ENCODE measurements at places on chromosomes 11 and 22.
A peak's percentile ranks its signal among the peaks of the same experiment; 100 is the strongest.

DNA sequence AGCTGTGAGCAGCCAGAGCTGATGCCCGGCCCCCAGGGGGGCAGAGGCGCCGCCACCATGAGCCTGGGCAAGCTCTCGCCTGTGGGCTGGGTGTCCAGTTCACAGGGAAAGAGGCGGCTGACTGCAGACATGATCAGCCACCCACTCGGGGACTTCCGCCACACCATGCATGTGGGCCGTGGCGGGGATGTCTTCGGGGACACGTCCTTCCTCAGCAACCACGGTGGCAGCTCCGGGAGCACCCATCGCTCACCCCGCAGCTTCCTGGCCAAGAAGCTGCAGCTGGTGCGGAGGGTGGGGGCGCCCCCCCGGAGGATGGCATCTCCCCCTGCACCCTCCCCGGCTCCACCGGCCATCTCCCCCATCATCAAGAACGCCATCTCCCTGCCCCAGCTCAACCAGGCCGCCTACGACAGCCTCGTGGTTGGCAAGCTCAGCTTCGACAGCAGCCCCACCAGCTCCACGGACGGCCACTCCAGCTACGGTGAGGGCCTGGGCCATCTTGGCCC, 6.1 kb downstream of the CDC42EP1 start:
- DNase-seq = peak; percentile 46

DNA sequence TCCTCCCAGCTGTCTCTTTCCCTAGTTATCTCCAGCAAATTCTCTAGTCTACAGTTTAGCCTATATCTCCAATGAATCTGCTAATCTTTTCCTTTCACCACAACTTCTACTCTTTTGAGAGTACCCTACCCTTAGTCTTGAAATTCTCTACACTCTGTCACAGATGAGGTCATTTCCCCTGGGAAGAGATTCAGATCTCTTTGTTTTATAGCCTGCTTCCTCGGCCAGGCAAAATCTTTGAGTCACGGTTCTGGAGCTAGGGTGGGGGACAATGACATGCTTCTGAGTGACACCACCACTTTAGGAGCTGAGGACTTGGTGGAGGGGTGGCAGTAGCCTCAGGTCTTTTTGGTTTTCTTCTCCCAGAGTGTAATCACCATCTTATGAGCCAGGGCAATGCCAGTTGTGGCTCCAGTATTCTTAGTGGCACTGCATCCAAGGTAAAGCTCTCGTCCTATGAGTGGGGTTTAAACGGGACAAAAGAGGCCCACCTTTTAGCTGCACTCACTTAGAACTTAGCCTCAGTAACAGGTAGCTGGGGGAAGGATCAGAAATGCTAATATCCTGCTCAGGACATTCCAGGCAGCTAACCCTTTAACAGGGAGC, 98.5 kb upstream of the RRM1 start:
- no peak for DNase-seq

DNA sequence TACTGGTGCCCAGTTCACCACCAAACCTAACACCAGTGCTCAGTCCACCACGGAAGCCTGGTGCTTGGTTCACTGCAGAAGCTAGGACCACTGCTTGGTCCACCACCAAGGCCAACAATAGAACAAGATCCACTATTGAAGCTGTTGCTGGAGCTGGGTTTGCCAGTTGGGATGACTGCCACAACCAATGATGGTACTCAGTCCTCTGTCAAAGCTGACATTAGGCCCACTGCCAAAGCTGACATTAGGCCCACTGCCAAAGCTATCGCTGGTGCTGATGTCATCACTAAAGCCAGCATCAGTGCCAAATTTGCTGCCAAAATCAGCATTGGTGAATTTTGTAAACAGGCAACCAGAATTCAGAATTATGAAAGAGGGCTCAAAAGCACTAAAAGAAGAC, 1850.2 kb upstream of the RAG2 start:
- no peak for DNase-seq

DNA sequence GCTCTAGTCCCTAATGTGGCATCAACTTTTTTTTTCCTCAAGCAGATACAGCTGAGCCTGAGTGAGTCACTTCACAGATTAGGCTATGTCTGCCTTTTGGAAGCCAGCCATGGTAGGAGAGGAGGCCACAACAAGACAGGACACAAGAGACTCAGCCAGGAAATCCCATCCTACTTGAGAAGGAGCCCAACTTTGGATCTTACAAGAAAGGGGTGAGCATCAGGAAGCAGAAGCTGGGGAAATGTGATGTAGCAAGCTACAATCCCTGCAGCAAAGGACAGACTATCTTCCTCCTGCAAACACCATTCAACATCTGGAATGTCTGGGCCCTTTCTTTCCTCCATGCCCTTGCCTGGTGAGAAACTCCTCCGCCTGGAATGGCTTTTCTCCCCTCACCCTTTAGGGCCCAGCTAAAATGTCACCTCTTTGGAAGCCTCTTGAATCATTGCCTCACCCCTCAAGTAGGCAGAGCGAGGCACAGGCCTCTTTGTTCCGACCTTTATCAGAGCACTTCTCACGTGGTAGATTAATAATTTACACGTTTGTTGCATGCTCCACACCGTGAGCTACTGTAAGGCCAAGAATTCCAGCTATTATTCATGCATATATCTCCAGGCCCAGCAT, 156.4 kb upstream of the PITPNB start:
- DNase-seq = no peak
